ENCODE measurements at places on chromosomes 4 and X.

DNA sequence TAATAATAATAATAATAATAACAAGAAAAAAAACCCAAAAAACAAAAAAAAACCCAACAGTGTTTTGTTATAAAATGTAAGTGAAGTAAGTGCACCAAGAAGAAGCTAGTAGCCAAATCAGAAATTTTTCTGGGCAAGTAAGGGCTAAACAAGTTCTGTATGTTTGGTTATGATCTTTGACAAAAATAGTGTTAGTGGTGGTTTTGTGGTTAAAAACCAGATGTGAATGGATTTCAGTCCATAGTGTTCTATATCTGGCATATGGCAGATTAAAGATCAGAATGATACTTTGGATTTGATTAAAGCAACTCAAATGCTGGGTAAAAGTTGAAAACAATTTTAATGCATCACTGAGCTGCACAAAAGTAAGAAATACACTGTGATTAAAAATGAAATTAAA lies 116.5 kb upstream of the NDST4 start:
- DNase-seq = no peak

DNA sequence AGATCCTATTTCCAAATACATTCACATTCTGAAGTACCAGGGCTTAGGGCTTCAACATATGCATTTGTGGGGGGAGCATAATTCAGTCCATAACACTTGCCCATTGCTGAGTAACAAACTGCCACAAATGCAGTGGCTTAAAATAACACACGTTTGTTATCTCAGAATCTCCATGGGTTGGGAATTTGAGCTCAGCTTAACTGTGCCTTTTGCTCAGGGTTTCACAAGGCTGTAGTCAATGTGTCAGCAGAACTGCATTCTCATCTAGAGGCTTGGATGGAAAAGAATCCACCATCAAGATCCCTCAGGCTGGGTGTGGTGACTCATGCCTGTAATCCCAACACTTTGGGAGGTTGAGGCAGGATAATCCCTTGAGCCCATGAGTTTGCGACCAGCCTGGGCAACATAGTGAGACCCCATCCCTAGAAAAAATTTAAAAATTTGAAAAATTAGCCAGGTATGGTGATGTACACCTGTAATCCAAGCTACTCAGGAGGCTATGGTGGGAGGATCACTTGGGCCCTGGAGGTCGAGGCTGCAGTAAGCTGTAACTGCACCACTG lies 25.8 kb upstream of the TBL1X start:
- no peak for DNase-seq

DNA sequence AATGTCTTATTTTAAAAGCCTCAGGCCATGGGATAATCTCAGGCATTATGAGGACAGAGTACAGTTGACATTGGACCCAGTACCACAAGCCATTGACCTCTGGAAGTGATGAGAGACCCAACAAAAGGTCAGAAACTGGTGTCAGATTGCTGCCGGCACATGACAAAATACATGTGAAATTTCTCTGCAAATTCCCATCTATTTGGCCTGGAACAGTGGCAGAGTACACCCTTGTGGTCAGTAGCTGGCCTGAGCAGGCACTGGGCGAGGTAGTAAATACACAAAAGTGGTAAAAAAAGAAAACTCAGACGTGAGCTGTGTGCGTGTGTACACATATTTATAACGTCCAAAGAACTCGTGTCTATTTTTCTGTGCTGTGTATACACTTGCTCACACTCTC lies 155.5 kb downstream of the DHX15 start:
- no peak for DNase-seq

DNA sequence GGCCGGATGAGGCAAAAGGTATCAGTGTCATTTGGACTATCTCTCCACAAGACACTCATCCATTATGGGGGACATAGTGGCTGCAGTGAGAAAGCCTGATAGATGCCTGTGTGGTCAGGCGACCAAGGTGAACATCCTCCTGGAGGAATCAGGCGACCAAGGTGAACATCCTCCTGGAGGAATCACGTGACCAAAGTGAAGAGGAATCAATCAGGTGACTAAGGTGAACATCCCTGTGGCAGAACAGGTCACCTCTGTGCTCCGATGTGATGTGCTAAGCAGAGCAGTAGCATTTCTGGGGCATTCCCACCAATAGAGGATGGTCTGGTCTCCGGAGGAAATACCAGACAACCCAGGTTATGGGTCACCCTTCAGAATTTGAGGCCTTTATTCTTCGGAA lies 44.0 kb downstream of the RNF212 start:
- no peak for DNase-seq

- peak; percentile 30 for DNase-seq
Observed at GRCh38 chrX:74924449-74925224, 615 bp downstream of the NEXMIF start.

- DNase-seq = no peak
Observed at GRCh38 chr4:180770265-180770664, 1472.9 kb upstream of the TENM3 start.

- no peak for DNase-seq
Observed at GRCh38 chr4:145939441-145939750, 773 bp upstream of the ZNF827 start.

- DNase-seq = no peak
Observed at GRCh38 chr4:163588532-163588931, 94.0 kb downstream of the TMA16 start.

DNA sequence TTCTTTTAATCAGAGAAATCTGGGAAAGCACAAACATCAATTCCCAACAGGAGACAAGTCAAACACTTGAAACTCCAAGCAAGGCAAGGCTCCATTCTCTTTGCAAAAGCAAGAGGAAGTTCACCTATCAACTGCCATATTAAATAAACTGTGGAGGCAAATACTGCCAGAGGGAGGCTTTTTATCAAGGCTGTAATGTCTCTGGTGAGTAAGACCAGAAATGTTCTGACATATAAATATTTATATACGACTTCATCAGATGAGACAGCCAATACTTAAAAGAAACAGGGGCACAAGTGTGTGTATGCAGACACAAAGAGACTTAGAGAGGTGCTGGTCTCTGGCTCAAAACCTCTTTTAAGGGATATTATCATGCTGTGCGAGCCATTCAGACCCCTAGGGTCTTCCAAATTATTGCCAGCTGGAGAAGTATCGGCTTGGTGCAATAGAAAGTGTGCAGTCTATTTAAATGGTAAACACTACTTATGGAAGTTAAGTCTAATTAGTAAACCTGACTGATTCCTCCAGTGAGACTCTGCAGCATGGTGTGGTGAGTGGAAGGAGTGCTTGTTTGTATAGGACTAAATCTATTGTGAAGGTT lies 24.4 kb downstream of the DCX start:
- DNase-seq = no peak

- no peak for DNase-seq
Observed at GRCh38 chr4:184958923-184959210, 59.4 kb upstream of the HELT start.

DNA sequence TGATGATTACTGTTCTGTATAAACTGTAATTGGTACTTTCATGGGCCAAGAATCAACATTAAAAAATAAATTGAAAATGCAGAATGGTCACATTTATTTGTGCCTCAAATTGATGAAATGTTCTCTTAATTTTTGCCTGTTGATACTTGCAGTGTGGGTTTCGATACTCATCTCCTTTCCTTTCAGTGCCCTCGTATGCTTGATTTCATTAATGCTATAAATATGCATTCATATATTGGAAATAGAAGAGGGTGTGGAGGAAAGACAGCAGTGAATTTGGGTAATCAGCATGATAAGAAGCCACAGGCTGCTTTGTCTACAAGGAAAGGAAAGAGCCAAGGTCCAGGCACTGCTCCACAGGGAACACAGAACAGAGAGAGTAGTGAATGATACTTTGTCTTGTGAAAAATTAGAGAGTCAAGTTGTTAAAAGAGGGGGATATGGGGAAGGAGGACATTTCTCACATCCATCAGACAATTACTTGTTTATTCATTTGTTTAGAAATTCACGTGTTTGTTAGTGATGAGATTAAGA lies 1.0 kb upstream of the DDX60 start:
- no peak for DNase-seq

DNA sequence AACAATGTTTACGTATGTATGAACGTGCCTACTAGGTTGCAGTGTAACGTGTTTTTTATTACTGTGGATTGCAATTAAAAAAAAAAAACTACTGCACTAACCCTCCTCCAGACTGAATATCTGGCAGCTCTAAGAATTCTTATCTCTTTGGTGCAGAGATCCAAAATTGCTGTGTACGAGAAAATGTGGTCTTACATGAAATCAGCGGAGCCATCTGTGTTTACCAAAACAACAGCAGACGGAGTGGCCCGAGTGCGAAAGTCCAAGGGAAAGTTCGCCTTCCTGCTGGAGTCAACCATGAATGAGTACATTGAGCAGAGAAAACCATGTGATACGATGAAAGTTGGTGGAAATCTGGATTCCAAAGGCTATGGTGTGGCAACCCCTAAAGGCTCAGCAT lies 268.1 kb downstream of the THOC2 start:
- DNase-seq = no peak

DNA sequence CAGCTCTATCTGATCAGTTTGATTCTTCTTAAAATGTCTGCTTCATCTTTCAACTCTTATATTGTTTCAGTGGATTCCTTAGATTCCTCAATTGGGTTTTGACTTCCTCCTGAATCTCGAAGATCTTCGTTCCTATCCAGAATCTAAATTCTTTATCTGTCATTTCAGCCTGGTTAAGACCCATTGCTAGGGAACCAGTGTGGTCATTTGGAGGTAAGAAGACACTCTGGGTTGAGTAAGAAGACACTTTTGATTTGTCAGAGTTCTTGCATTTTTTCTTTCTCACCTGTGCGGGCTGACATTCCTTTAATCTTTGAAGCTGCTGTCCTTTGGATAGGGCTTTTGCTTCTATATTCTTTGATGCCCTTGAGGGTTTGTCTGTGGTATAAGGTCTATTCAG lies 291.9 kb downstream of the SLC7A11 start:
- no peak for DNase-seq

DNA sequence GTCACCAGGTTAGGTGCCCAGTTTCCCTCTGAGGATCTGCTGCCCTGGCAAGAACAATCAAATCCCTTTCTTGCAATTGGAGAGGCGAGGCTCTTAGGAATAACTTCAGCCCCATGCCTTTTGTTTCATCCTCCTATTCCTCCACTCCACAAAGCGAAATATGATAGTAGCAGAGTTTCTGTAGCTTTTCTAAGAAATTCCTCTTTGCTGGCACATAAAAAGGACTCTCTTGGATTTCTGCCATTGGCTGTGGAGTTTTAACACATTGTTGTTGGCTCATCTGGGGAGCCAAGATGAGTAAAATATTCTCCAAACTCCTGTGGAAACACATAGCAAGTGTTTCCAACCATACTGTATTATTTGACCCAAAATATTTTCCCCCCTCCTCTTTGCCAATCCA lies 11.0 kb upstream of the ADGRG2 start:
- no peak for DNase-seq

- DNase-seq = no peak
Observed at GRCh38 chr4:56206258-56206657, 181.0 kb downstream of the AASDH start.

GRCh38 chr4:102620697-102621497 lies 119.7 kb downstream of the NFKB1 start:
- no peak for DNase-seq

DNA sequence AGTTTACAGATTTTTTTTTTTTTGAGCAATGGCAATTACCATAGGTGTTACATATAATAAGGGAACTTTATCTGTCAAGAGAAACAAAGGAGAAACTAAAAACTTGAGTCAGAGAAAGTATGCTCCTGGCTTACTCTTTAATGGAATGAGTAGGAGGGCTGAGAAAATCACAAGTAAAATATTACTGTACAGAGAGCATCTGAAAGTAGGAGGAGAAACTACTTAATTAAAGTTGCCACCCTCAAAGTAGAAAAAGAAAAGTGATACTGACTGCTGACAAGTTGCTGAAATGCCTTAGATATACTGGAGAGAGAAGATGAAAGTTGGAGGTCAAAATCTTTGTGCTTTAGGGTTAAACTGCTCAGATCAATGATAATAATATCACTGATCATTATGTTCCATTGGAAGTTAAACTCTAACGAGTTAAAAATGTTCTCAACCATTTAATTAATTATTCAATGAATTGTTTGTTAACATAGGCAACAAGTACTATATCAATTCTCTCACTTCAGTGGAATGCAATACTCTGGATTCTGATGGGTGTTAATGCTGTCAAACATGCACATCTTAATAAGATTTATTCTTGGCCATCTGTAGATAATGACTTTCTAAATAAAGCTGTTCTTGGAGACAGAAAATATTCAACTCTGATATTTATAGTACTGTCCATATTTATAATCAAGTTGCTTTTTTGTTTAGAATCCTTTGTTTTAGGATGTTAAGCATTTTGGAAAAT lies 61.2 kb upstream of the CAMK2D start:
- no peak for DNase-seq

DNA sequence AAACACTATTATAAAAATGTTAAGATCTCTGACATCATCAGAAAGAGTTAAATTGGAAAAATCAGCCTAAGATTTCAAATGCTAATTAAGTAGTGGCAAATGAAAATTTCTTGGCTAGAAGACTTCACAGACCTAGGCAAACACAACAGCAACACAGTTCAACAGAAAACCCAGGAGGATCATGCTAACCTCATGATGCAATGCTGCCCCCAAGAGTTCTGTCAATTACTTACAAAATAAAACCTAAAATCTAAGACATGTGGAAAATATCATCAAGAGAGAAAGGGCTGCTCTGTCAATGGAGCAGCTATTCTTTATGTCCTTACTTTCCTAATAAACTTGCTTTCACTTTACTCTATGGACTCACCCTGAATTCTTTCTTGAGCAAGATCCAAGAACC lies 21.0 kb downstream of the S100G start:
- peak; percentile 3 for DNase-seq

DNA sequence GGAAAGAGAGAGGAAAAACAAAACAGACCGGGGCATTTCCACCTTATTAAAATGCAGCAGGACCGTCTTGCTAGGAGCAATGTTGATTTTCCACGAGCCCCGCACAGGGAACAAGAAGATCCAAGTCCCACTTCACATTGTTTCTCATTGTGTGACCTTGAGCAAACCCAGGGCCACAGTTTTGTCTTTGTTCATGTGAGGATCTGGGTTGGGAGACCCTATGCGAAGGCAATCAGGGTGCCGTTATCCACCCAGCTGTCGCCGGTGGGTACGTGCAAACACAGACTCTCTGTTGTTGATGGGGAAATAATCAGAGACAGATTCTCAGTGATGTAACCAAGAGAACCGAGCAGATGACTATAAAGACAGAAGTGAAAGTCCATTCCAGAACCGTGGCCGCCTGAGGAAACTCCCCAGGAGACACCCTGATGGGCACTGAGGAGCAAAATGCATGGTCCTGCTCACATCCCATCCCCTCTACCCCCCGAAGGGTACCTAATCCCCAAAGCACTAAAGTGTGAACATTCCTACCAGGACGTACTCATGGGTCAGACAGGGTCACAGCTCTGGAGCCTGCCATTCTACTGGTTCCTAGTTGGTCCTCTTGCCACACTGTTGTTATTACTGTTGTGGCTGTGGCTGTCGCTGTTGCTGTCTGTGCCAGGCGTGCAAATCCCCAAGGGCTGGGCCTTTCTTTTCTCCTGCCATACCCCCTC lies 102.7 kb upstream of the RBPJ start:
- no peak for DNase-seq

DNA sequence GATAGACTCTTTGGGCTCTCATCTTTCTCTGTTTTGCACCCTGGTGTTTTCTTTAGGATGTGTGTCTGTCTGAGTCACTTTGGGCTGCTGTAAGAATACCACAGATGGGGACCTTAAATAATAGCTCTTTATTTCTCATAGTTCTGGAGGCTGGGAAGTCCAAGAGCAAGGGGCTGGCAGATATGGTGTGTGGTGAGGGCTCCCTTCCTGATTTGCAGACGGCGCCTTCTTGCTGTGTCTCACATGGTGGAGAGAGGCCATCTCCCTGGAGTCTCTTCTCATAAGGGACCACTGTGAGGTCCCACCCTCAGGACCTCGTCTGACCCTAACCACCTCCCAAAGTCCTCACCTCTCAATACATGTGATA lies 93.7 kb upstream of the ADRA2C start:
- DNase-seq = no peak

GRCh38 chrX:131066237-131066636 lies 8.1 kb downstream of the ARHGAP36 start:
- DNase-seq = no peak
